CD4-positive, alpha-beta T cell treated with Interleukin-17A for 4 hours (primary cell): ENCODE measurements at places on chromosomes 7 and 10.

GRCh38 chr7:114183311-114184088 is 231.1 kb upstream of the FOXP2 start:
- no peak for DNase-seq

DNA sequence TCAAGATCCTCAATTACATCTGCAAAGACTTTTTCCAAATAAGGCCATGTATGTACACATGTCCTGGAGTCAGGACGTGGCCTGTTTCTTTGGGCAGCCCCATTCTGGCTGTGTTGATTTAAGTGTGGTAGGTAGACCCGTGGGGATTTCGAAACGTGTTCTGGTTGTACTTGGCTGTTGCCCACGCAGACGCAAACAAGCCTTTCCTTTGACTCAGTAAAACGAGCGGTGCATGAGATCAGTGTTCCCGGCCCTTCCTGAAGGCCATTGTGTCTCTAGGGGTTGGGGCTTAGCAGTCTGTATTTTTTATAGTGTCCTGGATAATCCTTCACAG is 64.8 kb upstream of the DNAJB6 start:
- DNase-seq = no peak

DNA sequence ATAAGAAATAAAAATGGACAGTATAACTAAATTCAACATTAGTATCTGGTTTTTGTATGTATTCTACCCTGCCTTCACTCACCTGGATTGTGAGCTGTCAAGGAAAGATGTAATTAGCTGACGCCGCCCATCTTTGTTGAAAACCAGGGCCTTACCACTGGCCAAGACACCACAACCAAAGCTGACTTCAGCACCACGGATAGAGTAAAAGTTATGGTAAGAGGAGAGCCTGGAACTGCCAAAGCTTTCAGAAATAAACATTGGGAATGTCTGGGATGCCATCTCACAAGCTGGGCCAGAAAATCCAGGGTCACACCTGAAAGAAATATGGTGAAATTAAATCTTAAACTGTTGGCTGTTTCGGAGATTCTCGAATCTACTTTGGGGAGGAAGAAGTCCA is 190.1 kb upstream of the SLC26A5 start:
- DNase-seq = no peak

DNA sequence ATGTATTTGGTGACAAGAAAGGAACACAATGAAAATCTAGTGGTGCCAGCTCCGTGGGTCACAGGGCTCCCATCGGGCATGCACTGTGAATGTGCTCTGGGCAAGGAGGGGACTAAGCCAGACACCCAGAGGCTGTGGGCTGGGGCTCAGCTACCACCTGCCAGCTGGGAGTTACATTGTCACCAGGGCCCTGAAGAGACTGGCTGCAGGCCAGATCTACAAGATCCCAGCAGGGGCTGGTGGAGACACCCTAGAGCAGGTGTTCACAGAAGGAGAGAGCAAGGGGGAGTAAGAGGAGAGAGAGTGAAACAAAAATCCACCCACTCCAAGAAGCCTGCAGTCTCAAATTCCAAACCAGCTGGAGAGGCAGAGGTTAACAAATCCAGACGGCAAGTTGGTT is 116.6 kb upstream of the ADCY1 start:
- no peak for DNase-seq

- DNase-seq = no peak
Observed at GRCh38 chr7:12965767-12966166, 278.3 kb downstream of the ARL4A start.
